Fibroblast of villous mesenchyme (primary cell): ENCODE measurements at places on chromosomes 3 and 15. TPM values are rescaled to one million over a fixed set of nuclear protein-coding genes. Genes with fewer than 3 reads are reported as not detected.

STXBP5L gene
- under 0.01 TPM in 1 of 2 replicates, not detected in the other for total RNA-seq

KCNAB1 gene
- 0.64 TPM in 1 of 2 replicates, not detected in the other for total RNA-seq

RAB43 gene
- 19.0 and 20.6 TPM in 2 replicates for total RNA-seq

HTR3E gene
- not detected in 2 replicates for total RNA-seq

MEIS2 gene
- total RNA-seq: 40.9 and 73.0 TPM in 2 replicates

ISLR gene
- total RNA-seq: 73.8 and 83.4 TPM in 2 replicates

ZPLD1 gene
- 0.43 and 1.3 TPM in 2 replicates for total RNA-seq

PLA1A gene
- not detected in 2 replicates for total RNA-seq

SOX14 gene
- not detected in 2 replicates for total RNA-seq

AHSG gene
- not detected in 2 replicates for total RNA-seq

COL8A1 gene
- 324 and 401 TPM in 2 replicates for total RNA-seq

ZNF80 gene
- total RNA-seq: under 0.01 TPM in 1 of 2 replicates, not detected in the other

P2RY1 gene
- total RNA-seq: 0.32 and 0.43 TPM in 2 replicates

KBTBD13 gene
- total RNA-seq: not detected in 2 replicates

GRCh38 chr15:91553196-91553854 is 300.2 kb upstream of the SLCO3A1 start:
- DNase-seq: no peak

DNA sequence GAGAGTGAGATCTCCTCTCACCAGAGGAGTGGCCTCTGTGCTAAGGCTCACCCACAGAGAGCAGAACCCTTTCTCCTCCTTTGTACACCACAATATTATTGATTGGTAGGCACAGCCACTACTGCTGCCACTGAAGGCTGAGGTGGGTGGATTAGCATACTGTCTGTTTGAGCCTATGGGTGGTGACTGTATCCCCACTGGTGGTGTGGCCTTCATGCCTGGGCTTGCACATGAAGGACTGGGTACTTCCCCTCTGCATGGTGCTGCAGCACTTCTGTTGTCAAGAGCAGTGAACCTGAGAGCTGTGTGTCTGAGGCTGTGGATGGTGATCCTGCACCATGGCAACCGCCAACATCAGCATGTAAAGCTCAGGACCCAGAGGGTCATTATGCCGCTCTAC is 35.7 kb upstream of the NECTIN3 start:
- DNase-seq: no peak

- DNase-seq: no peak
These were observed 161.6 kb upstream of the FRMD4B start for GRCh38 chr3:69547461-69547880.

DNA sequence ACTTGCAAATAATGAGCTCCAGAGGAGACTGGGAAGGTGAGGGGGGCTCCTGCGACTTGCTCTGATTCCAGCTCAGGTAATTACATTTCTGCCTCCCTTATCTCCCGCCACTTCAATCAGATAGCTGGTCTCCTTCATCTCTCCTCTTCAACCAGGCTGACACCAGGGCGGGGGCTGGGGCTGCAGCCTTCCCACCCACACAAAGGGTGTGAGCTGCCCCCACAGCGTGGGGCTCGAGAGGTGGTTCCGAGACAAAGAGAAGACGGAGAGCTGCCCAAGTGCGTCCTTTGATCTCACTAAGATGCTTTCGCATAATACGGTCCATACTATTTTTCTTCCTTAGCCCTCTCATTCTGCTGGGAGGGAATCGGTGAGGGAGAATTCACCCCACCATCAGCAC is 139.7 kb downstream of the NSMCE3 start:
- DNase-seq: no peak

DNA sequence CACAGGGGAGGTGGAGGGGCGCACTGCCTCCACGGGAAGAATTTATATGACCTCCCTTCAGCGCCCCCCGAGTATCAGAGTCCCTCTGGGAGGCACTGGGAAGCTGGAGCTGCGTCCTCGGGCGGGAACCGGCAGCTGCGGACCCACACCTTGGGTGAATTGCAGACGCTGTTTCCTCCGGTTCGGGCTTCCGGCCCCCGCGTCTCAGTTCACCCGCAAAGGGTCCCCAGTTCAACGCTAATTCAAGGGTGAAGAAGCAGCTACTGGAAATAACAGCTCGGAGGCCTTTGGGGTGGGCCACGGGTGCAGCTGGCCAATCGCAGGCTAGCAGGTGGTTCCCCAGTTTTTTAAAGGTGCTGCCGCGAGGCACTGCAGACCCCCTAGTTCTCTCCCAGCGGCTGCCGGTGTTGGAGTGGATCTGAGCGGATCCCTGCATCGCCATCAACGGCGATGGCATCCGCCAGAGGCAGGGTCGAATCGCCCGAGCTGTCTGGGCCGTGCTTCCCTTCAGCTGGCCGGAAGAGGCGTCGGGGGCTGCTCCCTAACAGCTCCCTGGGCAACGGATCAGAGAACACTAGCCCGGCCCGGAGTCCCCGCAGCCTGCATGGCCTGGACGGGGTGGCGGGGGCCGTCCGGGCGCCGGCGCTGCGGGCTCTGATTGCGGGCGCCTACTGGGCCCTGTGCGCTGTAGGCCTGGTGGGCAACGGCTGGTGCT is 19.4 kb upstream of the ADAMTS7 start:
- DNase-seq: no peak

- peak; percentile 36 for DNase-seq
These were observed 19.8 kb downstream of the TUBGCP4 start for GRCh38 chr15:43390723-43391122.

- no peak for DNase-seq
These were observed 32.0 kb upstream of the COPB2 start for GRCh38 chr3:139421460-139421859.

GRCh38 chr3:71134521-71134920 is 449.0 kb downstream of the FOXP1 start:
- no peak for DNase-seq

DNA sequence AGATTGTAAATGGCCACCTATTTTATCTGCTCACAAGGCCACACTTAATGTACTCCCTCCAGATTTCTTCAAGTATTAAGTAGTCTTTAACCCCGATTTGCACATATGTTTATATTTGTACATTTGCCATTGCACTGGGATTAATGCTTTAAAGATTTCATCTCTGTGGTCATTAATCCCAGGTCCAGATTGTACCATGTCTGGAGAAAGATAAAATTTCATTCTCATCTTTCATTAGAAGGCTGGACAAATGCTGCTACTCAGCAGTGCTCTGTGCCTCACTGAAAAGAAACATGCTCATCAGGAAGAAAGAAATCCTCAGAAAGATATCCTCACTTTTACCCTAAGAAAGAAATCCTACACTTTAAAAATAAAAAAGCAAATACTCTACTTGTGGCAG is 62.5 kb upstream of the LRRC3B start:
- no peak for DNase-seq

- DNase-seq: no peak
These were observed 16.5 kb downstream of the VIPR1 start for GRCh38 chr3:42518800-42519567.

DNA sequence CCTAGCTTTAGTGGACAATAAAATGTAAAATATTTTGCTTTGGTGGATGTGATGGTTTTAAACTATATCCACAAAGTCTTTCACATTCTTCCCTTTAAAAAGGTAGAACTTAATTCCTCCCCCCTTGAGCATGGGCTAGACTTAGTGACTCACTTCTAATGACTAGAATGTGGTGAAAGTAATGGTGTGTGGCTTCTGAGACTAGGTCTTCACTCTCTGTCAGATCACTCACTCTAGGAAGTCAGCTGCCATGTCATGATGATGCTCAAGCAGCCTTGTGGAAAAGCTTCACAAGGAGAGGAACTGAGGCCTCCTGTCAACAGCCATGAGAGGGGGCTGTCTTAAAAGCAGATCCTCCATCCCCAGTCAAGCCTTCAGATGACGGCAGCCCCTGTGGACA is 4.2 kb downstream of the LRRC2 start:
- DNase-seq: no peak

GRCh38 chr3:71304684-71305083 is 278.8 kb downstream of the FOXP1 start:
- peak; percentile 50 for DNase-seq

- no peak for DNase-seq
These were observed 120.5 kb downstream of the POLR2M start for GRCh38 chr15:57827021-57827420.

GRCh38 chr3:18652781-18653180 is 227.6 kb upstream of the SATB1 start:
- DNase-seq: no peak

GRCh38 chr3:148464246-148464645 is 233.5 kb upstream of the AGTR1 start:
- DNase-seq: no peak

DNA sequence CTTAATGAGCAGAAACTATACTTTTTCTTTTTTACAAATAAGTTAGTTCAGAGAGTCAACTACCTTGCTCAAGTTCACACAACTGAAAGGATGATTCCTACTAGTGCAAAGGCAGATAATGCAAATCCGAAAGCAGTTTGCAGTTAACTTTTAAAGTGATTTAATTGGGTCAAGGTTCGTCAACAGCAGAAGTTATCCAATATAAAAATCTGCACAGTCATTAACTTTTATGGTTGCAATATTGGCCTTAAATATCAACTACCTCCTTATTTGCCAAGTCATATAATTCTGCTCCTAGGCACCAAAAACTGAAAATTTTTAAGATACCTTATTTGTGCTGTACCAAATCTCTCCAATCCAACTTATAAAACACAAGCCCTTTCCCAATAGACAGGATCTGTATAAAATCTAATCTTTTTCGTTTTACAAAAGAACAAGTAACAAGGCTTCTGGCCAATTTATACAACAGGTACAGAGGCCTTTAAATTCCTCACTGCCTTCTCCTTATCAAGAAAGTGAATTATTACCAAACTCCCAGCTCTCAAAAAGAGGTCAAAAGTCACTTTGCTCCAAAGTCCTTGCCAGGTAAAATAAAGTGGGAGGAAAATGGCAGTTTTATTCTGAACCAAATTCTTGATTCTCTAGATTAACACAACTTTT is 416.6 kb upstream of the NECTIN3 start:
- no peak for DNase-seq

DNA sequence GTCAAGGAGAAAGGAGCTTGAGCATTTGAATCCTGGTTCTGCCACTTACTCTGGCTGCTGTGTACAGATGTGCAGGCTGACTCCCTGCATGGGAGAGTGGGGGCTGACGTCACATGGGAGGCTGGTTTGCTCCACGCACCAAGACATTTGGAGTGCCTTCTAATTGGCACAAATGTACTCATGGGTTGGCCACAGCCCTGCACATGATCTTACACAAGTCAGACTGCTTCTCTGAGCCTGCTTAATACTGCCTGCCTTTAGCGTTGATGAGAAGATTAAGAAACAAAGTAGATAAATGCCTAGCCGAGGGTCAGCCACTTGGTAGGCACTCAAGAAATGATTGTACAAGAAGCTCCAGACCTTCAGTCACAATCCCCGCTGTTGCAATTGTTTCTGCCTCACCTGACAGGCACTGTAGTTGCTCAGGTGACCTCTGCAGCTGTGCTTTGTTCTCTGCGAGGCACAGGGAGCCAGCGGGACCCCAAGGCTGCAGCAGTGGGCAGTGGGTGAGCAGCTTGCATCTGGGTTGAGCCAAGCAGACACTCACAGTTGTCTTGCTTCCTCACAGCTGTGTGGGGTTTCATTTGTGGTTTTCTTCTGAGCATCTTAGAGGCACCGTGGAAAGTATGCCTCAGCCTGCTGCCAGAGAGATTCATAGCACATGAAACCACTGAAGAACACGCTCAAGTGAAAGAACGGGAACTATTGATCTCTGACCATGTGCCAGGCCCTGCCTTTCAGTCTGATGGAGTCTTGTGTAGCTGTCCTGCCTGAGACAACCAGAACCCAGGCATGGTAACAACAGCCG is 33.1 kb downstream of the GRK7 start:
- peak; percentile 77 for DNase-seq

DNA sequence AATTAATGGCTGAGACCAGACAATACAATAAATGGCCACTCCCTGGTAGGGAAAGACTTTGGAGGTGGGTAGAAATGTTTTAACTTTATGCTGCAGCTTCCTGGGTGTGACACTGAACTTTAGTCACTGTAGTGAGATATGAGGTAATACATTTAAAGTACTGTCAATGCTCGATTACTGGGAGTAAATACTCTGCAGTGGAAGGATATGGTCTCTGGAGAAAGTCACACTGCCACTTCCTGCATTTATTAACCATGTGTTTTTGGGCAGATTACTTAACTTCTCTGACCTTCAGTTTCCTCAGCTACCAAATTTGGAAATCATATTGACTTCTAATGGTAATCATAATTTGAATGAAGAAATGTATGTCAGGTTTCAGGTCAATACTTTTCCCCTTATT is 317.1 kb upstream of the TGFBR2 start:
- peak; percentile 24 for DNase-seq

DNA sequence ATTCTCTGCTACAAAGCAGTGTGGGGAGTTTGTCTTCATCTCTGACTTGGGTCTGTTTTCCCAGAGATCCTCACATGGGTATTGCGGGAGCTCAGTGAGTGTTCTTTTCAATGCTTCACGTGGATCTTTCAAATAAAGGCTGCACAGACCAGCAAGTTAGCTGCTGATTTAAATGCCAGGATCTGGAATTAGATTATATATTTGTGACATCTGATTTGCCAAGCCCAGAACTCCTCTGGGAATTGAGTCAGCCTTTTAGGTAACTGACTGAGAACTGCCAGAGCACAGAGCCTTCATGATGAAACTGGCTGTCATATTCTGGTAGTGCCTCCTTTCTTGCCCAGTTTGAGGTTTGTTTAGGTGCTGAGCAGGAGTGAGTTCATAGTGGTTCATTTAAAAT is 14.7 kb downstream of the EDEM1 start:
- no peak for DNase-seq

GRCh38 chr3:142029052-142029642 is 120.2 kb downstream of the TFDP2 start:
- DNase-seq: no peak

DNA sequence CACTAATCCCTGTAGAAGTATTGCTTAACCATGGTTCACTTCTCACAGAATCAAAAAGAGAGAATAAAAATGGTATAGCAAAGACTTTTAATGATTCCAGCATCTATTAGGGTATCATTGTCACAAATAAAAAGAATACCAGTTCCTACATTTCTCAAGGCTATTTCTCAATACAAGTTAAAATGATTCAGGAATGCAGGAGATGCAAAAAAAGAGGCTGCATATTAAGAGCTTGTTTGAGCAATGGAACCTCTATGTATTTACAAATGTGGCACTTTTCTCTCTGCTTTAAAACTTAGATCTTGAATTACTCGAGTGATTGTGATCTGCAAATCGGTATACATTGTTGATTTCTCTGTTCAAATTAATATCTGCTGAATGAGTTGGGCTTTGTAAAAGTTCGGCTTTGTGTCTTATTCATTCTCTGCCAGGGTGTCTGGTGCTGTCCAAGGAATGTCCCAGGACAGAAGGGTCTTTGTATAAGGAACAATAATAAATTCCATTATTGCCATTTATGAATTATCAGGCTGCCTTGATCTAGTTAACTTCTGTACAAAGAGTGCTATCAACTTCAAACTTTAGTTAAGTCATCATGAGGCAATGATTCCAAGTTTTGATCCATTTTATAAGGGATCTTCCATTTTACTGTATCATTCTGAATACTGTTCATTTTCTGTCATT is 364.2 kb downstream of the RBMS3 start:
- no peak for DNase-seq

GRCh38 chr3:182585532-182586150 is 207.7 kb upstream of the ATP11B start:
- no peak for DNase-seq
